ENCODE measurements at places on chromosomes 6 and 20.

DNA sequence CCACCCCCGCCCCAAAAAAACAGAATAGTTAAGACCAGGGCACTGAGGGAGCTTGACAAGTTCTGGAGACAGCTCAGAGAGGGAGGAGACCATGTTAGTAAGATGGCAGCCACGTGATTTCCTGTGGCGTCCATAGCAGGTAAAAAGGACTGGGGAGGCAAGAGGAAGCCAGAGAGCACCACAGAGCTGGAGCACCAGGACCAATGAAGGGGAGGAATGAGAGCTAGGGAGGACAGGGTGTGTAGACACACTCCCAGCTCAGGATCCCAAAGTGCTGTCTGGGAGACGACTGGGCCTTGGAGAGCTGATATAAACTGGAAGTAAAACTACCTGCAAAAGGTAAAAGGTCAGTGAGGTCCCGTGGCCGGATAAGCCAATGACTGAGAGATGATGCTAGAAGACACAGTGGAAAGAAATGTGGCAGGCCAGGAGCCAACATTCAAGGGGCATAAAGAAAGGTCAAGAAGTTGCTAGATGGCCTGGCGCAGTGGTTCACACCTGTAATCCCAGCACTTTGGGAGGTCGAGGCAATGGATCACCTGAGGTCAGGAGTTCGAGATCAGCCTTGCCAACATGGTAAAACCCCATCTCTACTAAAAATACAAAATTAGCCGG is 39.0 kb downstream of the SLC23A2 start:
- DNase-seq = no peak

GRCh38 chr20:35699957-35700624 is 886 bp downstream of the ROMO1 start:
- DNase-seq = no peak

DNA sequence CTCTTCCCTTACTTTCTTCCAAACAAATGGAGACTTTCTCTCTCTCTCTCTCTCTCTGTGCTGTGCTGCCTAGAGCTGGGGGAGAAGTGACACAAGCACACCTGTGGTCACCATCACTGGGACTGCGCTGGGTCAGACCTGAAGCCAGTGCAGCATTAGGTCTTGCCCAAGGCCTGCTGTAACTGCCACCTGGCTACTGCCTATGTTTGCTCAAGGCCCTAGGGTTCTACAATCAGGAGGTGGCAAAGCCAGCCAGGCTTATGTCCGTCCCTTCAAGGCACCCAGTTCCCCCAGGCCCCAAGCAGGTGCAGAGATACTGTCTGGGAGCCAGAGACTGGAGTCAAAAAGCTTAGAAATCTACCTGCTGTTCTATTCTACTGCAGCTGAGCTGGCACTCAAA is 49.4 kb upstream of the TOP1 start:
- DNase-seq = no peak

DNA sequence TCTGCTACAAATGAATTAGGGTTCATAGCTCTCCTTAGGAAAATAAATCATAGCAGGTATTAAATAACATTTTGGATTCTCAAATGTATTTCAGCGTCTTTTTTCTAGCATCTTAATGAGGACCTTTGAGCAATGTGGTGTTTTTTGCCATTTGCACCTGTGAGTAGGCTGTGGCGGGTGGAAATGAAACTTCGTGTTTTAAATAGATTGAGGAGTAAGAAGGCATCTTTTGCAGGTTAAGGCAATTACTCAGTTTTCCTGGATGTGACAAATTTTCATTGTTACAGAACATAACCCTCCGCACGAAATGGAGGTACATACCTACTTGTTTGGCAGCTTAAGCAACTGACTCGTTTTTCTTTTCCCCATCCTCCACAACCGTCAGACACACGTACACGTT is 708.9 kb upstream of the NRSN1 start:
- DNase-seq = no peak

DNA sequence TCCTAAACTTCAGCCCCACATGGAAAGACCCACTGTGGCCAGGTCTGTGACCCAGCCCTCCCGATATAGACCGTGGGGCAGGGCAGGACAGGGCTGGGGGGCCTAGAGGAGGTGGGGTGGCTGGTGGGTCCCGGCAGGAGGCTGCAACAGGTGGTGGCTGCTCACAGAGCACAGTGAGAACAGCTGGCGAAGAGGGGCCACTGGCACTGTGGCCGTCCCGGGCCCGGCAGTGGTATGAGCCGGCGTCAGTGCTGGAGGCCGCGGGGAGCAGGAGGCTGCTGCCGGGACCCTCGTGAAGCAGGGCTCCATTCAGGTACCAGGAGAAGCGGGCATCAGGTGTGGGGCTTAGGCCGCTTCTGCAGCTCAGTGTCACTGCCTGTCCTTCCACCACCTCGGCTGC is 13.4 kb downstream of the SIGLEC1 start:
- DNase-seq = no peak

DNA sequence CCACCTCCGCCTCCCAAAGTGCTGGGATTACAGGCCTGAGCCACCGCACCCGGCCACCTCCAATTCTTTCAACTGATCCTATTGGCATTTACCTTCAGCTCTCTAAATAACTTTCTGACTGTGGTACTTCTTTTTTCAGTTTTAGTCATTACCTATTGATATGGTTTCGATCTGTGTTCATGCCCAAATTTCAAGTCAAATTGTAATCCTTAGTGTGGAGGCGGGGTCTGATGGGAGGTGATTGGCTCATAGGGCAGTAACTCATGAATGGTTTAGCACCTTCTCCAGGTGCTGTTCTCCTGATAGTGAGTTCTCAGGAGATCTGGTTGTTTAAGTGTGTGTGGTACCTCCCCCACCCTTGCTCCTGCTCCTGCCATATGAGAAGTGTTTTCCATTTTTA is 140.9 kb downstream of the LPA start:
- DNase-seq = no peak

- DNase-seq = no peak
These were observed 210.7 kb downstream of the BCAS1 start for GRCh38 chr20:53859684-53860083.

GRCh38 chr6:34178357-34179105 is 32.6 kb upstream of the GRM4 start:
- no peak for DNase-seq

DNA sequence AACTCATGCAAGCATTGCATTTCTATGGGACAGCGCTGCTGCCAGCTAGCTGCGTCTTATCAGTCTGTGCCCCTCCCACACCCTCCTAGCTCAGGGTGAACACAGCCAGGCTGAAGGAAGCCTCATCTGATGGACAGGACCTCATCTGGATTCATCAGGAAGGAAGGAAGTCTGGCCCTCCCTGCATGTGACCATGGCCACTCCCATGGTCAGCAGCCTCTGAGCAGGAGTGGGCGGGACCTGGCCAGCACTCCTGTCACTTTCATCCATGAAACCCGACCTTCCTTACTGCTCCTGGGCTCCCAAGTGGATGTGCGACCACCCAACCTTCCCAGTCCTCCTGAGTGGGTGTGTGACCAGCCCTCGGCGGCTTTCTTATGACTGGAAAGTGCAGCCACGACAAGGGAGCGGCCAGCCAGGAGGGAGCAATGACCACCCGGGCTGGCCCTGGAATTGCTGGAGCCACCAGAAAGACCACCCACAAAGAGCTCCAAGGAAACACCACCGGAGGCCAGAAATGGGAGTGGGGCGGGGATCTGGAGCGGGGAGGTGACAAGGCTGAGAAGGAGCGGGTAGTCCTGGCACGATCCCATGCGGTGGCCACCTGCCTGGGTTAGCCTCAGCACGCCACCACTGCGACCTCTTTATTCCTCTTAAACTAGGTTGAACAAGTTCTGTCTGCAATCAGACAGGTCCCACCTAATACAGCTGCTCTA is 241.2 kb downstream of the TTLL2 start:
- no peak for DNase-seq

- peak; percentile 42 for DNase-seq
These were observed 9.6 kb upstream of the SLC2A10 start for GRCh38 chr20:46699651-46700359.

DNA sequence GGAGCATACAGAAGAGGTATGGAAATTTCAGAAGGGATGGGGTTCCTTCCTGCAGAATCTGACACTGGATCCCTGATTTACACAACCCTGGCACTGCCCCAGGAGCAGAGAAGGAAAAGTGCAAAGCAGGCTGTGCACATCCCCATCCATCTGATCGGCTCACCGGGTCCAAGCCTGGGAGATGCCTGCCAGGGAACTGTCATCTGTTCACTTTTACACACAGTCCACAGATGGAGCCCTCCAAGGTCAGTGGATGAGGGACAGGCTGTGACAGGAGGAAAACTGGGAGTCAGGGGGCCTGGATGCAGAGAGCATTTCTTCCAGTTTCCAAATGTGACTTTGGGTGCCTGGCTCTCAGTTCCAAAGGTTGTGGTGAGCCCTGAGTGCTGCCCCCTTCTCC is 11.0 kb upstream of the SYNDIG1 start:
- DNase-seq = no peak

DNA sequence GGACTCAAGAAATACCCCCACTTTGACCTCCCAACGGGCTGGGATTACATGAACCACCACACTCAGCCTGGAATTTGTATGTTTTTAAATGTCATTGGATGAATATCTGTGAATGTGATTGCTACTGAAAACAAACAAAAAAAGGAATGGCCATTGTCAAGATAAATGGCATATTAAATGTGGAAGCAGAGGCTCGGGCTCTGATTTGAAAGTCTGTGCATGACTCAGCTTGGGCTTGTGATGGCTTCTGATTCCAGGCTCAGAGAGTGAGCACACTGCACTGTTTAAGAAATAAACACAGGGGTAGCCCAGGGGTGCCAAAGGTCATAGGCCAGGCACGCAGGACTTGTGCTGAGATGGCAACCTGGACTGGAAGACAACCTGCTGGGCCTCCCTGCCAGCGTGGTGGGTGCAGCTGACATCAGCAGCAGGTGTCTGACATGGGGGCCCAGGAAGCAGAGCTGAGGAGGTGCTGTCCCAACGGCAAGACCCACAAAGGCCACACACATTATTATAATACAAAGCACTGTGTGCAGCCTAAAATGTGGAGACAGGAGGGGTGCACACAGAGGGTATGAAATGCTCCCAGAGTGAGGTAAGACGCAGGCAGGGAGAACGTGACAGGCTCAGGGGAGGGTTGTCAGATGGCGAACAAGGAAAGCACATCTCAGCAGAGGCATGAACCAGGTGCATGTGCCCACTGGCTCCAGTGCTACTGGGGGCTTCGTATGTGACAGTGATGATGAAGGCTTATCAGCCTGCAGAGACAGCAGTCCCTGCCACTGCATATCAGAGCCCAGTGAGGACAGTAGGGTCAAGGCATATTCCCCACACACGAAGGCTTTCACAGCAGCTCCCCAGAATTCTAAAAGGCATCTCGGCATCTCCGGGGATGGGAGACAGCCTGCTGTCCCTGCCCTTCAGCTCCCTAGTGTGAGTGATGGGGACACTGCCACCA is 169.4 kb downstream of the SYNDIG1 start:
- no peak for DNase-seq

DNA sequence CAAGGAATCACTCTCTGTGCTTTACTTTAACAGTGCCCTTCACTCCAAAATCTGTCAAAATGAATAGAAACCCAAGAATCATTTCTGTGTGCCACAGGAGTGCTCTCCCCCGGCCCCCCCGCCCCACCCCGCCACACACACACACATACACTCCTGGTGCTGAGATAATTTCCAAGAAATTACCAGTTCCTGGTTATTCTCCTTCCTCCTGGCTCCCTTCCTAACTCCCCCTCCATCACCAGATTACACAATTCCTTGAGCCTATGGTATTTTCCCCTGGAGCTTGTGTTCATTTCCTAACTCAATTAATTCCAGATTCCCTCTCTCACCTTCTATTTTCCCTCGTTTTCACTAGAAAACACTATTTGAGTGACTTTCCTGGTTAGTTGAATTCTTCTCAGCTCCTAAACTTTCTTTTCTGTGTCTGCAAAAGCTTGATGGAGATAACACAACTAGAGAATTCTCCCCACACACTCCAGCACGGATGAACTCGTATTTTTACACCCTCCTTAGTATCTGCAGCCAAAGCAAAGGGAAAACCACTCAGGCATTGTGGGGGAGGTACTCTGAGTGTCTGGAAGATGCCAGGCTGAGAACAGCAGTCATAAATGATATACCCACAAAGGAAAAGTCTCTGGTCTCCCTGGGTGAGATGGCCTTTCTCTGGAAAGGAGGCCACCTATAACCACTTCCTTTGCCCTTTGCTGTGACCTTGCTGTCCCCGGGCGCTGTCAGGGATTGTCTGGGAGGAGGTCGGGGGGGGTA is 1.9 kb upstream of the SLC24A3 start:
- no peak for DNase-seq

- DNase-seq = no peak
These were observed 108.6 kb upstream of the CITED2 start for GRCh38 chr6:139483079-139483478.

- DNase-seq = no peak
These were observed 4.4 kb downstream of the FOXA2 start for GRCh38 chr20:22579711-22580697.

DNA sequence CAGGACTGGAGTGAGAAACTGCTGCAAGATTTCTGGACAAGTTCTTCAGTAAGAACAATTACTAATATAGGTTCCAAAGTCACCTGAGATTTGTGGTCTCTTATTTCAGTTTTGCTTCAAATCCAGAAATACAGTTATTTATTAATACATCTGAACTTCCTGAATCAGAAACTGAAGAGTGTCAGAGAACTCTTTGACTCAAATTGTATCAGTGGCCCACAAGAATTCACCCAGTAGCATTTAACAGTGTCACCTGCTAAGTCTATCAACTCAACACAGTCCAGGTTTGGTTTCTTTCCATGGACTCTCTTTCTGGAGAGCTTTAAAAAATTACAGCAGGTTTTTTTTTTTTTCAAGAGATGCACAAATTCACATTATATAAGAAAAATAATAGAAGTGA is 18.8 kb upstream of the NHSL1 start:
- no peak for DNase-seq

GRCh38 chr6:159819932-159820640 is 20.0 kb downstream of the PNLDC1 start:
- DNase-seq = no peak

GRCh38 chr6:11198663-11199603 is 33.5 kb downstream of the NEDD9 start:
- no peak for DNase-seq

DNA sequence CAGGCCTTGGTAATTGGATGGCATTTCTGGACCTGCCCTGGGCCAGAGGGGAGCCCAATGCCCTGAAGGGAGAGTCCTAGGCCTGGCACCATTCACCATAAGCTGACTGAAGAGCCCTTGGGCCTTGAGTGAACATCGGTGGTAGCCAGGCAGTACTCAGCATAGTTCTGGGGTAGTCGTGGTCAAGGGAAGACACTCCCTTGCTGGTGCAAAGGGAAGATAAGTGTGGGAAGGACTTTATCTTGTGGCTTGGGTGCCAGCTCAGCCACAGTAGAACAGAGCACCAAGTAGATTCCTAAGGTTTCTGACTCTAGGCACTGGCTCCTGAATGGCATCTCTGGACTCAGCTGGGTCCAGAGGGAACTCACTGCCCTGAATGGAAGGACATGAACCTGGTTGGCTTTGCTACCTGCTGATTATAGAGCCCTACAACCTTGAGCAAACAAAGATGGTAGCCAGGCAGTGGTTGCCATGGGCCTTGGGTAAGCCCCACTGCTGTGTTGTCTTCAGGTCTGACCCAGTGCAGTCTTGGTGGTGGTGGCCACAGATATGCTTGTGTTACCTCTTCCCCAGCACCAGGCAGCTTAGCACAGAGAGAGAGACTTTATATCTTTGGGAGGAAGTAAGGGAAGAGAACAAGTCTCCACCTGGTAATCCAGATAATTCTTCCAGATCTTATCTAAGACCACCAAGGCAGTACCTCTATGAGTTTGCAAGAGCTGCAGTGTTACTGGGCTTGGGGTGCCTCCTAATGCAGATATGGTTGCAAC is 83.5 kb downstream of the PRDM13 start:
- no peak for DNase-seq

All from H4 (cell line).